ENCODE measurements at places on chromosomes 4 and X.

DNA sequence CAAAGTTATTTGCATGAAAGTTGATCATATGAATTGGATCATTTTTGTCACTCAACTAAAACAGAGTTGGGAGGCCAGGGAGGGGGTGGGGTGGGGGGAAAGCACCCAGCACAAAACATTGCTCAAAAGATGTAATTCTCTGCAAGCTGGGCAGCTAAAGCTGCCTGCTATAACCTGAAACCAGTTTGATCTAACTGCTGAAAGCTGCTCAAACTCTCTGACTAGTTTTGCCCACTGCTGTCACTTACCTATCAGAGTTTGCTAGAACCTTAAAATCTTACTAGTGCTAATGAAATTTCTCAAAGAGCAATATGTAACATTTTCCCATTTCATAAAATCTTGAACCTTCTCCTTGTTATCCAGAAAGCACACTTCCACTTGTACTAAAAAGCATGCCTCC, 10.4 kb downstream of the CXCL8 start:
- no peak for DNase-seq

DNA sequence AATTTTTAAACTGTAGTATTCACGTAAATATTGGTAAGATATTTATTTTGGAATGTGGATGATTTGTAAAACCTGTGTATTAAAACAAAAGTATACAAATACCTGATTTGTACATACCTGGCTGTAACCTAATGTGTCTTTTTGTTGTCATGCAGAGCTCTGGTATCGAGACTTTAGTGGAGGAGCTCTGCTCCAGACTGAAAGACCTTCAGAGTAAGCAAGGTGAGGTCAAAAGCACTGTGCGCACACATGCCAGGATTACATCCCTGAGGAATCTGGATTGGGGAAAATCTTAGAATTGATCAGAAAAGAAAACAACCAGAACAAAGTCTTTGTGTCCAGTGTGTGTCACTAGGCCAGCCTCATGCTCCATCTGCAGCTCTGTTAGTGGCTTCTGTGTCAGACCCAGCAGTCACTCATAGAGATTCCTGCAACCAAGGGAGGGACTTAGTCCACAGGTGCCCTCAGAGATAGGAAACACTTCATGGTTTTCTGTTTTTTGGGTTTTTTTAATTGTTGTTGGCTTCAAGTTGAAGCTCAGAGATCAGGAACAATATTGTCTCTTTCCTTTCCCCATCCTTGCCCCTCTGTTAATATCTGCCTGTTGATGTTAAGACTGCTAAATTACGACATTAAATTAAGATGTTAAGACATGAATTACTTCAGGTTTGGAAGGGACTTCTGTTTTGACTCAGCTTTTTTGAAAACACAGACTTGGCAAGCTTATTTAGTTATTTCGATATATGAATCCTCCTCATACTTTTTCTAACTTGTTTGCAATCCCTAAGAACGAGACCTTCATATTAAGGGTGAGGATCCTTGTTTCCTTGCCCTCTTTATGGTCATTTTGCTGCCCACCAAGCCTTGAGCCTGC, 52.4 kb upstream of the TBC1D14 start:
- DNase-seq: no peak

- no peak for DNase-seq
Measured at GRCh38 chr4:24330573-24330972, 253.8 kb downstream of the DHX15 start.

GRCh38 chr4:8769645-8770517, 101.8 kb downstream of the HMX1 start:
- DNase-seq: no peak

DNA sequence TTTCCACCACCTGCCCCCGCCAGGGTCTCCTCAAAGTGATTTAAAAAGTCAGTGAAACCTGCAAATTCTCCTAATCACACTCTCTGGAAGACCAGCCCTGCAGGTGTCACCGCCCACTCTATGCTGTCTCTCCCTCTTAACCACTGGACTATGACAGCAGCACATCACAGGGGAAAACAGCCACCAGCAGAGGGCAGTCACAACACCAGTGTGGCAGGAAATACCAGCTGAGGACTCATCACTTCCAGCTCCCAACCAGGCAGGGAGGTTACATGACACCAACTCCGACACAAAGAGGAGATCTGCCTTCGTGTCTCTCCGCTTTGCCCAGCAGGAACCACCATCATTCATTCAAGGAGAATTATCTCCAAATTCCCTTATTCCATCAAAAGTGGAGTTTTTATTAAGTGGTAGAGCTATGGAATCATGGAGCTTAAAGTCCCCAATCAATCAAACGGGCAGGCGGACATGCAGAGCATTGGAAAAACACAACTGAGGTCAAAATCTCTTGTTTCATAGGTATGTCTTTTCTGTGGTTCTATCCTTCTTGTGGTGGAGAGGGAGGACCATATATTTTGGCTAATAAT, 91.3 kb downstream of the NSUN7 start:
- DNase-seq: peak; percentile 51

DNA sequence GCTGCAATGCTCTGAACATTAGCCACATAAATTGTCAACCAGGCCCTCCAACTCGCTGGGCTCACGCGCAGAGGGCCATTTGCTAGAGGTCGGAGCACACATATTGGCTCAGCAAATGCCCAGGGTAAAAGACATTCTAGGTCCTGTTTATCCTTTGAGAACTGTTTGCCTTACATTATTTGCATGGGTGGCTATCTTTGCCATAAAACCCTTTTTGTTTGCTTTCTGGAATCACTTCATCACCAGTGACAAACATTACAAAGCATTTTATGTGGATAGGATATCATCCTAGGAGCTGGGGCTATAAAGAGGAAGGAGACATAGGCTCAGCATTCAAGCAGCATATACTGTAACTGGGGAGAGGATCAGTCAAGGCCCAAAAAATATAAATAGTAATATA, 149.2 kb upstream of the RAI2 start:
- DNase-seq: no peak

DNA sequence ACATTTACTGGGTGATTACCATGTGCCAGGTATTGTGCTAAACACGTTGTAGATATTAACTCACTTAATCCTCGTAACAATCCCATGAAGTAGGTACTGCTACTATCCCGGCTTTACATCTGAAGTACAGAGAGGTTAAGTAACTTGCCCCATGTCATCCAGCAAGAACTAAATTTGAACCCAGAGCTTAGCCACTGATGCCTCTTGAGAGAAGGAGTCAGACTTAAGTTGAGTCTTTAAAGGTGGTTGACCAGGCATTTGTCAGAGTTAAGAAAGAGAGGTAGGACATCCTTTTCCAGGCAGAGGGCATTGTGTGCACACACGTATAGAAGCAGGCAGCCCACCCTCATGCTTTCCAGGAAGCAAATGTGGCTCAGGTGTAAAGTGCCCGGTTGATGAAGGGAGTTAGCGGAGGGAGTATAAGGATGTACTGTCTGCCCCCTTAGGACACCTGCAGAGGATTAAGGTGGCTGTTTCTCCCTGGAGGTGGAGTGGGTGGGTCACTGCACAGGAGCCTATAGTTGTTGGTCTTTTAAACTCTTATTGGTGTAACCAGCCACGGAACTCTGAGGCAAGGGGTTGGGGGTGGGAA, 335 bp upstream of the CD38 start:
- DNase-seq: no peak

GRCh38 chrX:40864972-40865371, 129.6 kb upstream of the MED14 start:
- no peak for DNase-seq

- DNase-seq: peak; percentile 49
Measured at GRCh38 chr4:109559625-109559982, 442 bp upstream of the MCUB start.

- no peak for DNase-seq
Measured at GRCh38 chr4:79857811-79858210, 215.2 kb downstream of the ANTXR2 start.

GRCh38 chr4:184668511-184669114, 19.1 kb downstream of the PRIMPOL start:
- DNase-seq: peak; percentile 48

- no peak for DNase-seq
Measured at GRCh38 chr4:8528713-8529112, 51.5 kb upstream of the GPR78 start.

DNA sequence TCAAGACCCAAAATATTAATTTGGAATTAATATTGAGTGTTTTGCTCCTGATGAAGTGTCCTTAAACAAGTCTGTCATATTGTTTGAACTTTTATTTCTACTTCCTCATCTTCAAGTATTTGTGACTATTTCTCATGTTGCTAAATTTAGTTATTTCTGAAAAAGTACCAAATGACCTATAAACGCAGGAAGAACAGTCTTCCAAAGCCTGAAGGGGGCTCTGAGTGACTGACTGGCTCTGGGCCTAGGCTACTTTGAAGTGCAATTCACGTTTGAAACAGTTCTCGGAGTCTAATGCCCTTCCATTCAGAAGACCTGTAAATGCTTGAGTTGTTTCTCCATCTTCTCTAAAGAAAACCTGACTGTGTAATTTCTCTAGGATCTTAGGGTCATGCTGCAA, 26.5 kb downstream of the GALNT7 start:
- DNase-seq: no peak

All from CD4-positive, alpha-beta T cell treated with Interleukin-12 subunit alpha and Interleukin-12 subunit beta, for 1 hour (primary cell).